LHCN-M2 (cell line): ENCODE measurements at places on chromosomes 3 and 15. TPM values are rescaled to one million over a fixed set of nuclear protein-coding genes. Genes with fewer than 3 reads are reported as not detected.

The CLDND1 gene
- total RNA-seq = 110 and 117 TPM in 2 replicates

The USF3 gene
- total RNA-seq = 8.3 and 11.9 TPM in 2 replicates

The RBP2 gene
- total RNA-seq = not detected in 2 replicates

The FLNB gene
- total RNA-seq = 46.1 and 47.5 TPM in 2 replicates

The ACAN gene
- total RNA-seq = under 0.01 TPM in 1 of 2 replicates, not detected in the other

The DOCK3 gene
- total RNA-seq = 0.45 and 0.46 TPM in 2 replicates

The STRIT1 gene
- total RNA-seq = not detected in 2 replicates

The FBXO40 gene
- not detected in 2 replicates for total RNA-seq

The GASK1A gene
- not detected in 2 replicates for total RNA-seq

The WDR73 gene
- total RNA-seq = 15.5 and 17.3 TPM in 2 replicates

The HRG gene
- 0.06 TPM in 1 of 2 replicates, not detected in the other for total RNA-seq

The NEK10 gene
- total RNA-seq = 4.9 and 5.7 TPM in 2 replicates

The DISP2 gene
- total RNA-seq = 1.2 and 1.3 TPM in 2 replicates

The CGNL1 gene
- total RNA-seq = 2.0 and 2.2 TPM in 2 replicates

- DNase-seq = no peak
Measured at GRCh38 chr3:48437812-48438211, 2.1 kb downstream of the CCDC51 start.

- peak; percentile 34 for DNase-seq
Measured at GRCh38 chr3:127408684-127409420, 121.0 kb upstream of the PRR20G start.

- DNase-seq = no peak
Measured at GRCh38 chr3:126119976-126120375, 36.1 kb upstream of the SLC41A3 start.

GRCh38 chr3:132445817-132446216 lies 28.5 kb downstream of the DNAJC13 start:
- peak; percentile 21 for DNase-seq

GRCh38 chr3:120567370-120568201 lies 28.6 kb upstream of the NDUFB4 start:
- peak; percentile 57 for DNase-seq

DNA sequence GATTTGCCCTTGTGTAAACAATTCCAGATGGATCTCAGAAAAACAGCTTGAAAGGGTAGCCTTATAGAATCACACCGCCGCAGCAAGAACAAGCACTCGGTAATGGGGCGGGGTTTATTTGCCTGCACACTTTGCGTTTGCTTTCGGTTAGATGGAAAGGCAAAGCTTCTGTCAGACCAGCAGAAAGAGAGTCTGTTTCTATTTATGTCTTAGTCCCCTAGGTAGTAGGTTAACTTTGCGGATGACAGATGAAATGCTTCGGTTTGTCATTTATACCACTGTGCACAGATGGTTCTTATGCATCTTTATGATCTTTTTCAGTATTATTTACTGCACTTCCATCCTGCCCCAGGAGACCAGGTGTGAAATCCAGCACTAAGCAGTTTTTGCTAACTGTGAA lies 62.2 kb downstream of the PYDC2 start:
- DNase-seq = no peak

GRCh38 chr3:181955566-181955965 lies 243.8 kb downstream of the SOX2 start:
- no peak for DNase-seq

DNA sequence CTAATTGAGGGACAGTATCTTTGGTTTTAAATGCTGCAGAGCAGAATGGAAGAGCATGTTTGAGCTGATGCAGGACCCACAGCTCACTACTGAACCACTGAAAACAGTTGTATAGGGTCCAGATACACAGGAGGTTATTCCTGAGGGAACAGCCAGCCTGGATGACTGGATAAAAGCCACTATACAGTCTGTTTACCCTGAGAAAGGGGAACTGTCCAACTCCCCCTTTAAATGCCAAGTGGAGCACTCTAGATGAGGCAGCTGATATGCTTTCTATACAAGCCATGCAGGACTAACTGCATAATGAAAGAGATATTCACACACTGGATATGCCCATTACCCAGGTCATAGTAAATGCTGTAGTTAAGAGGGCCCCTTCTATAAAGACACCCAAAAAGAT lies 138.6 kb downstream of the IMPG2 start:
- no peak for DNase-seq

GRCh38 chr3:61828880-61829721 lies 267.7 kb downstream of the PTPRG start:
- DNase-seq = no peak

DNA sequence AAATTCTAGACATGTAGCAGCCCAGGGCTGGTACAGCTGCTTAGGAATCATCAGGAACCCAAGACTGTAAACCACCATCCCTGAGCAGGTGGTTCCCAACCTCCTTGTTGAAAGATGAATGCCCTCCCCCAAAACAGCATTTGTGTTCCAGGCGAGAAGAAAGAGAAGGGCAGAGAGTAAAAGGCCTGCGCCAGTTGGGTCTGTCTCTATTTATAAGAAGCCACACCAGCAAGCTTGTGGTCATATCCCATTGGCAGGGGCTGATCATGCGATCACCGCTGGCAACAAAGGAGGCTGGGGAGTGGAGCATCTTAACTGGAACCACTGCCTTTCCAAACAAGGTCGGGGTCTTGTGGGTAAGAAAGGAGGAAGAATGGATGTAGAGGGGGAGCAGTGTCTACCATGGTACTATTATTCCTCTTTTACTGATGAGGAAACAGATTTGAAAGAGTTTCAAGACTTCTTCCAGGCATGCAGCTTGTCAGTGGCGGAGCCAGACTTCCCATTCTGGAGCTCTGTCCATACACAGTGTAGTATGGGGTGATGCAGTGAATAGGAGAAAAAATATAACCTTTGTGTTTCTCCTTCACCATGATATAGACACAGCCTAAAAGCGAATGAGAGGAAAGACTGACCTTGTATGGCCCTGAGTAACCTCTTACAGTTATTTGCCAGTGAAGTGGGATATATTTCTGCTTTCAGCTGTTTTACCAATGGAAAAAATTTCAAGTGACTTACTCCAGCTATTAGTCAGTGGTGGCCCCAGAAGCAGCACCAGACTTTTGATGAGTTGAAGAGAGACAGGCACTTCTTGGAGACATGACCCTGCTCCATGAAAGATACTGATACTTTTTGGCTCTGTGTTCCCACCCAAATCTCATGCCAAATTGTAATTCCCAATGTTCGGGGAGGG lies 222.6 kb downstream of the ABHD5 start:
- DNase-seq = no peak

GRCh38 chr15:75327005-75327404 lies 8.9 kb upstream of the COMMD4 start:
- DNase-seq = no peak
